ENCODE measurements at places on chromosomes 1 and 21.

- H3K36me3 ChIP-seq, result peaks cover 66% of the 10 kb centered on the region
- H3K4me1 ChIP-seq, result peaks cover 7% of the 10 kb centered on the region
- no peak overlapping the region for H3K4me3 ChIP-seq
- H3K27me3 ChIP-seq, result no peaks in the 10 kb centered on the region
- DNase-seq, result no peak
- no peak overlapping the region for H3K27ac ChIP-seq
These were observed 52.1 kb downstream of the PGM1 start for GRCh38 chr1:63645317-63645716.

- H3K27me3 ChIP-seq, result no peaks in the 10 kb centered on the region
- no peaks in the 10 kb centered on the region for H3K4me1 ChIP-seq
- H3K4me3 ChIP-seq, result no peak overlapping the region
- no peak overlapping the region for H3K27ac ChIP-seq
- H3K36me3 ChIP-seq, result no peaks in the 10 kb centered on the region
- no peak for DNase-seq
These were observed 121.5 kb downstream of the COL24A1 start for GRCh38 chr1:86035101-86035500.

DNA sequence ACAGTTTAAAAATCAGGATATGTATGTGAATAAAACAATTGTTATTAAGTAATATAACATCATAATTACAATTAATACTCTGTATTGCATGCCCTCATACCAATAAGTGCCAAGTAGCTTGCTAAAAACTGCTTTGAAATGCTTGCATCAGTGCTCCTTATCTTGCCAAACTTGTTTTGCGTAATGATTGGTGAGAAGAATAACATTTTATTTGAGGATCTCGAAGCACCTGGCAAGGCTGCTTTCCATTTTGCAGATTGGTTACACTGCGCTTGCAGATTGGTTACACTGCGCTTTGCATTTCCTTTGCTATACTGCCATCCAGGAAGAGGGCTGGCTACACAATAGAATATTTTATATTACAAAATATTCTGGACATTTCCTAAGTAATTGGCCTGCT, 1.7 kb upstream of the PBX1 start:
- no peaks in the 10 kb centered on the region for H3K27me3 ChIP-seq
- no peaks in the 10 kb centered on the region for H3K36me3 ChIP-seq
- DNase-seq, result no peak
- no peak overlapping the region for H3K27ac ChIP-seq
- no peak overlapping the region for H3K4me3 ChIP-seq
- H3K4me1 ChIP-seq, result no peaks in the 10 kb centered on the region

DNA sequence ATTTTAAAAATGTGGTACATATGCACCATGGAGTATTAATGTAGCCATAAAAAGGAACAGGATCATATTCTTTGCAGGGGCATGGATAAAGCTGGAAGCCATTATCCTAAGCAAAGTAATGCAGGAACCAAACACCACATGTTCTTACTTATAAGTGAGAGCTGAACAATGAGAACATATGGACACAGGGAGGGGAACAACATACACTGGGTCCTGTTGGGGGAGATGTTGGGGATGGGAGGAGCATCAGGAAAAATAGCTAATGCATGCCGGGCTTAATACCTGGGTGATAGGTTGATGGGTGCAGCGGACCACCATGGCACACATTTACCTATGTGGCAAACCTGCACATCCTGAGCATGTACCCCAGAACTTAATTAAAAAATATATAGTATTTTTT, 352.5 kb upstream of the KAZN start:
- no peak overlapping the region for H3K27ac ChIP-seq
- H3K4me1 ChIP-seq, result no peaks in the 10 kb centered on the region
- H3K4me3 ChIP-seq, result no peak overlapping the region
- DNase-seq, result no peak

DNA sequence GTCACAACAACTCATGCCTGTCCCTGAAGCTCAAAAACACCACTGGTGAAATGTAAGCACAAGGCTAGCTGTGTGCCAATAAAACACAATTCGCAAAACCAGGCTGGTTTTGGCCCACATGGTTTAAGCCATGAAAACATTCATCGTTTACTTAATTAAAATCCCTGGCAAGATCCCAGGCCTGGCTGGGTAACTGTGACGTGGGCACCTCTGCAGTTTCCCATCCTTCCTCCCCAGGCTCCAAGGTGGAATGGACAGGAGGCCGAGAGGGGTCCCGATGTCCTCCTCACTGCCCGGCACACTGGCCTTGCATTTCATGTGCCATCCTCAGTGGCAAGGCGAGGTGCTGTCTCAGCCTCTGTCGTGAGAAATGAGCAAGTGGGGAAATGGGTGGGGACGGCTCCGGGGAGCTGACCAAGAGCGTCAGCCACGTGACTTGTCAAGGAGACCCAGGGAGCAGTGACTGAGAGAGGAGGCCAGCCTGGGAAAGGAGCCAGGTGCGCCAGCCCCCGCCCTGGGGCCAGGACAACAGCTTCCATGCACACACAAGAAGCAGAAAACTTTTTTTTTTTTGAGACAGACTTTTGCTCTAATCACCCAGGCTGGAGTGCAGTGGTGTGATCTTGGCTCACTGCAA, 153.1 kb upstream of the RAB4A start:
- H3K4me3 ChIP-seq, result no peak overlapping the region
- no peaks in the 10 kb centered on the region for H3K36me3 ChIP-seq
- H3K4me1 ChIP-seq, result peaks cover 2% of the 10 kb centered on the region
- no peaks in the 10 kb centered on the region for H3K27me3 ChIP-seq
- no peak overlapping the region for H3K27ac ChIP-seq

DNA sequence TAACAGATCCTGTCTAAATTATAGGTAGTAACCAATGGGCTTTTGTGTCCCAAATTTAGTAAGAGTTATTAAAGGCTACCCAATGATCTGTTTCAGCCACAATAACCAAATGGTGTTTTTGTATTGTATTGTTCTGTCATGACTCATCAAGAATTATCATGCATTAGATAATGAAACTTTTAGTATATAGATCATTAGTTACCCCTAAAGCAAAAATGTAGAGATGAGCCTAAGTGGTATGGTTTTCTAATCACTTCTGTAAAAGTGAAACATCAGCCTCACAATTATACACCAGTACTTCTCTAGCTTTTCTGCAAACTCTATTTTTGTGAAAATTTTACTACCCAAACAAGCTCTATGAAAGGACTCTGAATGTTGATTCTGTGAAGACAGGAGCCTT, 71.4 kb downstream of the LRRC7 start:
- no peak overlapping the region for H3K27ac ChIP-seq
- no peak for DNase-seq
- H3K27me3 ChIP-seq, result no peaks in the 10 kb centered on the region
- H3K36me3 ChIP-seq, result no peaks in the 10 kb centered on the region
- no peak overlapping the region for H3K4me3 ChIP-seq
- H3K4me1 ChIP-seq, result no peaks in the 10 kb centered on the region

GRCh38 chr1:188371295-188371806, 1542.6 kb downstream of the PLA2G4A start:
- DNase-seq, result no peak
- no peaks in the 10 kb centered on the region for H3K4me1 ChIP-seq

DNA sequence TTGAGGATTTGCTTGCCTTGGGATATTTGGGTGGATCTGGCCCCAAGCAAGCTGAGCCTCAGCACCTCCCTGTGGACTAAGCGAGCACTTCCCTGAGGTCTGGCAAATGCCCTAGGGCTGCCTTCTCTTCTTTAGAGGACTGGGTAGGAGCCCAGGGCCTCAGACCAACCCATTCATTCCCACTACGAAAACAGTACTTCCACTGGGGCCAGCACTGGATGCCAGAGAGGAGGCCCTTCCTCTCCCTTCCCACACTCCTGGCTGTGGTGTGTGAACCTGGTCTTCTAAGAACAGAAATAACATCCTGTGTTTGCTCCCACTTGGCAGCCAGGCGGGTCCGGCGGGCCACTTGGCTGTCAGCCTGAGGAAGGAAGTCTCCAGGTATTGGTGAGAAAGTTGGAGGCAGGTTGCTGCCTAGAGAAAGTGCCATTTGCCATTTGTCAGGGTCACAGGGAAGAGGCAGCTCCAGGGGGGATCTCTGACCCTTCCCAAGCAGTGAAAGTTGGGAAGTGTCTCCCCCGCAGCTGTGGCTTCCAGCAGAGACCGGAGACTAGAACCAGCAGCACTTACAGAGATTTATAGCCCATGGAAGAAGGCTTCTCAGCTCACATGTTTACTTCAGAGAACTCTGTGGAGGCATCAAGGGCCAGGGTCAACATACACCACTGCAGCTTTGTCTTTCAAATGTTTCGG, 323.5 kb downstream of the SIPA1L2 start:
- H3K27me3 ChIP-seq, result no peaks in the 10 kb centered on the region
- H3K4me3 ChIP-seq, result no peak overlapping the region
- no peaks in the 10 kb centered on the region for H3K36me3 ChIP-seq
- H3K27ac ChIP-seq, result no peak overlapping the region
- H3K4me1 ChIP-seq, result peaks cover 5% of the 10 kb centered on the region

- H3K4me3 ChIP-seq, result no peak overlapping the region
- no peak overlapping the region for H3K27ac ChIP-seq
- H3K27me3 ChIP-seq, result no peaks in the 10 kb centered on the region
- DNase-seq, result no peak
- peaks cover 6% of the 10 kb centered on the region for H3K4me1 ChIP-seq
These were observed 150.6 kb downstream of the TGFBR3 start for GRCh38 chr1:91735266-91735845.

- no peak for DNase-seq
- H3K4me1 ChIP-seq, result no peaks in the 10 kb centered on the region
- H3K27me3 ChIP-seq, result no peaks in the 10 kb centered on the region
- H3K4me3 ChIP-seq, result no peak overlapping the region
These were observed 15.4 kb upstream of the CD2 start for GRCh38 chr1:116738673-116739370.

- DNase-seq, result peak; percentile 58
- H3K4me1 ChIP-seq, result peaks cover 35% of the 10 kb centered on the region
- H3K27ac ChIP-seq, result no peak overlapping the region
- H3K36me3 ChIP-seq, result no peaks in the 10 kb centered on the region
- no peaks in the 10 kb centered on the region for H3K27me3 ChIP-seq
- H3K4me3 ChIP-seq, result peak overlapping the region; percentile 50
These were observed 44.5 kb downstream of the HIVEP3 start for GRCh38 chr1:41874151-41874719.

DNA sequence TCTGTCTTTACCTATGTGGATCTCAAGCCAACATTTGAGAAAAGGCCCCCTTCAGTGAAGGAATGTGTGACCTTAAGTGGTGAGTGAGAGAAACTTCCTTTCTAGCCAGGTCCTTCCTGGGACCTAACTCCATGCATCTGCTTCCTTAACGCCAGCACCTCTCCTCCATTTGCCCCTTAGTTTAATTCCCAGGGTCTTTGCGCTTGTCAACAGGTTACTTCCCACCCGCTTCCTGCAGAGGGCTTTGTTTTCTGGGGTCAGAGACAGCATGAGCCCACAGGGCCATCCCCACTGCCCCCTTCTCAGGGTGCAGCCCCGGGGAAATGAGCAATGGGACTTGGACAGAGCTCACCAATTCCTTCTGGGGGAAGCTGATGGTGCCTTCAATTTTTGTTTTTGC, 54.8 kb downstream of the EVA1C start:
- H3K36me3 ChIP-seq, result no peaks in the 10 kb centered on the region
- H3K4me1 ChIP-seq, result no peaks in the 10 kb centered on the region
- H3K27ac ChIP-seq, result no peak overlapping the region
- H3K27me3 ChIP-seq, result no peaks in the 10 kb centered on the region

- no peaks in the 10 kb centered on the region for H3K4me1 ChIP-seq
- no peak overlapping the region for H3K4me3 ChIP-seq
- H3K27ac ChIP-seq, result no peak overlapping the region
- H3K36me3 ChIP-seq, result no peaks in the 10 kb centered on the region
- H3K27me3 ChIP-seq, result no peaks in the 10 kb centered on the region
These were observed 13.7 kb downstream of the RHEX start for GRCh38 chr1:206066479-206067171.

DNA sequence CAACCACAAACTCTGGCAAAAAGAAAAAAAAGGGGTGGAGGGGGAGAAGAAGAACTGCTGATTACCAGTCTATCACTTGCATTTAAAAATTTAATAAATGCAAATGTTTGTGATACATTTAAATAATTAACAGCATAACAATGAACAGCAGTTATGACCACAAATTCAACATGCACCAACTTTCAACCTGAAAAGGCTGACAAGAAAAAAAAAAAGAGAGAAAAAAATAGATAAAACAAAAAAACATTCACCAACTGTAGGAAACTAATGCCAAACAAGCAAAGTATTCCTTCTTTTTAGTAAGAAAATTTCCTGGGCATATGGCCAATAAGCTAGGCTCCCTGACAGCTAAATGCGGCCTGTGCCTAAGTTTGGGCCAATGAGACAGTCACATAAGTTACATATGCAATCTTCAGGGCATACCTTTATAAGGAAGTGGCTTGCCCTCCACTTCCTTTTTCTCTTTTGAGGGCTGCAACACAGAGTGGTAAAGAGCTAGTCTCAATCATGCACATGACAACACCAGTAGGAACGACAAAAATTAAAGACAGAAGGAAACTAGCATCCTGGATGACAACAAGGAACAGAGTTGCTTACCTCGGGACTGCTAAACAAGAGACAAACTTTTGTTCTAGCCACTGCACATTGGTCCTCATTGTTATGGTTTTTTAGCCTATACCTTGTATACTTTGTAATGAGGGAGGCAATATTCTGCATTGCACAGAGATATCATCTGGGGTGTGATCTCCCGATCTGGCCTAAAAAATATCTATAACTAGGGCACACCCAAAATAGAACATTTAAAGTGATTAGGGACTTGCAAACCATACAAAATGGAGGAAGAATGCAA, 24.2 kb upstream of the PHTF1 start:
- no peak for DNase-seq
- no peak overlapping the region for H3K27ac ChIP-seq
- peaks cover 6% of the 10 kb centered on the region for H3K36me3 ChIP-seq

DNA sequence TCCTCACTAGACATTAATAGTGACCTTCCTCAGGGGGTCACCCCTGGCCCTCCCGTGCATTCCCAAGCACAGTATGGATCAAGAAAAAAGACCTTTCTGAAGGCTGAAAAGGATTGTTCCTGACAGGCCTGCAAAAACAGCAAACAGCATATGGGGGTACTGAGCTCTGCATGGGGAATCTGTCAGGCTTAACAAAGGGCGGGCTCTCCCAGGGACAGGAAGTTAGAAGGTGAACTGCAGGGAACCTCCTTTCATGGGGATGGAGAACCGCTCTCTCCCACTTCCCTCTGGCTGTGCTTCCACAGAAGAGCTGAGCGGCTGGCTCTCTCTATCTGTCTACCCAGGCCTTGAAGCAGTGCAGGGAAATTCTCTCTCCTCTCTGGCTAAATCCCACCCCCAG, 91.7 kb downstream of the DTL start:
- peak overlapping the region; percentile 58 for H3K27ac ChIP-seq
- H3K36me3 ChIP-seq, result no peaks in the 10 kb centered on the region
- no peak overlapping the region for H3K4me3 ChIP-seq
- H3K4me1 ChIP-seq, result no peaks in the 10 kb centered on the region

- H3K27ac ChIP-seq, result no peak overlapping the region
- H3K4me3 ChIP-seq, result no peak overlapping the region
- no peaks in the 10 kb centered on the region for H3K4me1 ChIP-seq
- no peak for DNase-seq
- no peaks in the 10 kb centered on the region for H3K27me3 ChIP-seq
- H3K36me3 ChIP-seq, result no peaks in the 10 kb centered on the region
These were observed 53.6 kb downstream of the CAPN8 start for GRCh38 chr1:223611936-223612335.
